Hindlimb muscle (tissue), 1 donor: ENCODE measurements at places on chromosomes 5 and 9. TPM values are rescaled to one million over a fixed set of nuclear protein-coding genes. Genes with fewer than 3 reads are reported as not detected.

Gene SLC6A18
- not detected for polyA plus RNA-seq

Gene VLDLR
- 23.2 TPM for polyA plus RNA-seq

Gene FGF10
- 4.9 TPM for polyA plus RNA-seq

Gene SIMC1
- 14.9 TPM for polyA plus RNA-seq

Gene STOML2
- polyA plus RNA-seq = 66.7 TPM

Gene CLIC3
- polyA plus RNA-seq = 0.54 TPM

Gene BSPRY
- polyA plus RNA-seq = 0.52 TPM

Gene MEGF10
- polyA plus RNA-seq = 43.1 TPM

Gene PAXX
- 23.9 TPM for polyA plus RNA-seq

Gene RNF183
- not detected for polyA plus RNA-seq

Gene SLCO6A1
- 0.40 TPM for polyA plus RNA-seq

DNA sequence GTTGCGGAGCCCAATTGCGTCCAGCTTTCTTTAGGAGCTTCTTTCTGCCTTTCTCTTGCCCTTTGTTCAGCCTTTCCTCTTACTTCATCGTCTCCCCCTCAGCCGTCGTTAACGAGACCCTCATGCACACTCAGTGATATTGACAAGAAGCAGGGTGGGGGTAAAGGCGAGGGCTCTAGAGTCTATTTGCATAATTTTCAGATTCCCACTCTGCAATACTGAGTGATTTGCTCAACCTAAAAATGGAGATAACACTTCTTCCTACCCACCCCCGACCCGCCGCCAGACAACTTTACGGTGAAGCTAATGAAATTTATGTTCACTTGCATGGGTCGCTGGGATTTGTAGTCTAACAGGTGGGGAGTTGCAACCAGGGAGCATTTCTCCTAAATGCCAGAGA is 1.3 kb upstream of the TBC1D2 start:
- no peak for DNase-seq

- DNase-seq = no peak
Observed at GRCh38 chr9:13215791-13216554, 63.5 kb downstream of the MPDZ start.

GRCh38 chr9:34242830-34243229 is 64.0 kb downstream of the UBAP1 start:
- DNase-seq = no peak

DNA sequence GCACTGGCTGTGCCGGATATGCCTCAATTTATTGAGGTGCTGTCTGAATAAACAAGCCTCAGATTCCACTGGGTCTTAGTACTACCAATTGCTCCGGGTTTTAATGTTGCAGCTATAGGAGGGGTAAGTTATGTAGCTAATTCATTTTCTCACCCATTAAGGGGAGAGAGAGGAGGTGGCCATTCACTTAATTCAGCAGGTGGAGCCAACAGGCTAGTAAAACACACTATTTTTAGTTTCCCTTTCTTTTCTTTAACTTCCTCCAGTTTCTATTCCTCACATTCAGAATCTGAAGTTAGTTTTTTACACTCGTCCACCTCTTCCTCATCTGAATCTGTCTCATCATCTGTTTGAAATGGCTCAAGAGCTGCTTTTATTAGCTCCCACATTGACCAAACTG is 105.6 kb upstream of the CDH10 start:
- DNase-seq = no peak

GRCh38 chr5:91830361-91830953 is 447.3 kb upstream of the ARRDC3 start:
- DNase-seq = no peak

GRCh38 chr5:119613937-119614336 is 15.4 kb upstream of the FAM170A start:
- no peak for DNase-seq

DNA sequence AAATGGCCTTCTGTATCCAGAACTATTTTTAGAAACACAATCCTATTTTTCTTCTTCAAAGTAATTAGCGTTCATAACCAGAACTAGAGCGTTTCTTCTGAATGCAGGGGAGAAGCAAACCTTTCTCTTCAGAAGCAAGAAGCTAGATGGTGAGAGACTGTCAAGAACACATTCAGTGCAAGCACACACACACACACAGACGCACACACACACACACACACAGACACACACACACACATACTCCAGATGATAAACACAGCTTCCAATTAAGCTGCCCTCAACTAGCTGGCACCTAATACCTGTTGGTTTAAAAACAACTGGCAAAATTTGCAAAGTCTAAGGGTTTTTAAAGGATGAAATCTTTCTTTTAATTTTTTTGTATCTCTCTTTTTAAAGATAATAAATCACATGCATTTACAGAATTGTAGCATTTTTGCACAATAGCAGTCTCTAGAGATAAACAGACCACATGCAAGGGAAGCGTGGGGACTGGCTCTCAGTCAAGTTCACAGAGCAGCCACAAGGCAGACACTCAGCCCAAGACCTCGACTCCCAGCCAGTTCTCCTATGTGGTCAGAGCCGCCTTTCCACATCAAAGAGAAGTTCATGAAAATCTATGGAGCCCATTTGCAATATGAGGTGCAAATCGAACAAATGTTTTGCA is 138.5 kb downstream of the TTLL11 start:
- peak; percentile 17 for DNase-seq

GRCh38 chr5:133509742-133510079 is 102.6 kb downstream of the FSTL4 start:
- no peak for DNase-seq

GRCh38 chr5:115231598-115231997 is 31.1 kb downstream of the PGGT1B start:
- DNase-seq = no peak

GRCh38 chr5:42490831-42491230 is 67.6 kb downstream of the GHR start:
- DNase-seq = peak; percentile 32

GRCh38 chr5:121199216-121199999 is 652.3 kb upstream of the FTMT start:
- no peak for DNase-seq

- DNase-seq = no peak
Observed at GRCh38 chr5:125152044-125152443, 405.6 kb upstream of the ZNF608 start.

DNA sequence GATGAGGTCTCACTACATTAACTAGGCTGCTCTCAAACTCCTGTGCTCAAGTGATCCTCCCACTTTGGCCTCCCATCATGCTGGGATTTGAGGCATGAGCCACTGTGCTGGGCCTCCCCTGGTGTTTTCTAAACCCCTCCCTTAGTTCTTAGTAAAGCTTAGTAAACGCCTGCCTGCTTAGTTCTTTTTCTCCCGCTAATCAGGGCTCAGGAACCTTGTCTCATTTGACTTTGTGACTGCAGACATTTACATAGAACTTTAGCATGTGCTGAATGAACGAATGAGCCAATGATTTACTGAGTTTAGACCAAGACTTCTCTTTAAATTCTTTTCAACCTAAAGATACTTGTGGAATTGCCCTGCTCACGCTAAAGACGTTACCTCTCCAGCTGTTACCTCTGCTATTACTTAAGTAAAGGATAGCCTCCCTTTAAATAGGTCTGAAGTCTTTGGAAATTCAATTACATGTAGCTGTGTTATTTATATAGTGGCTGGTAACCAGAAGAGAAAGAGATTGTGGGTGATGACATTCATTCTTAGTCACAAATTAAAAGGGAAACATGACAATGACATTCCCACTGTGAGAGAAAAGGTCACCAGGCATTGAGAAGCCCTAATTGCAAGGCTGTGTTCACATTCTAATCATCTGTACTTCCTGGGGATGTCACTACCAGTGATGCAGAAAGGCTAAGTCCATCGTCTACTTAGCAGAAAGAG is 18.6 kb upstream of the SUSD1 start:
- no peak for DNase-seq

GRCh38 chr9:93467062-93467416 is 13.7 kb upstream of the FAM120AOS start:
- DNase-seq = no peak

DNA sequence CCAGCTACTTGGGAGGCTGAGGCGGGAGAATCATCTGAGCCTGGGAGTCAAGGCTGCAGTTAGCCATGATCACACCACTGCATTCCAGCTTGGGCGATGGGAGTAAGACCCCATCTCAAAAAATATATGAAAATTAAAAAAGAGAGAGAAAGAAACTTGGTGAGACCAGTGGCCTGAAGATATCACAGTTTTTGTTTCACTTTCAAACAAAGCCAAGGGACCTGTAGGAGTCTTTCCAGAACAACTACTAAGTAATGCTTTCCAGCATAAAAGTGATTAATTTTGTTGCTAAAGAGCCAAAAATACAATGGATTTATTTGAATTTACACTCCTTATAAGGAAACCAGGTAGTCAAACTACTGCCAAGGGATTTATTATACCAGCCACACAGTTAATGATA is 23.5 kb downstream of the GKAP1 start:
- no peak for DNase-seq

DNA sequence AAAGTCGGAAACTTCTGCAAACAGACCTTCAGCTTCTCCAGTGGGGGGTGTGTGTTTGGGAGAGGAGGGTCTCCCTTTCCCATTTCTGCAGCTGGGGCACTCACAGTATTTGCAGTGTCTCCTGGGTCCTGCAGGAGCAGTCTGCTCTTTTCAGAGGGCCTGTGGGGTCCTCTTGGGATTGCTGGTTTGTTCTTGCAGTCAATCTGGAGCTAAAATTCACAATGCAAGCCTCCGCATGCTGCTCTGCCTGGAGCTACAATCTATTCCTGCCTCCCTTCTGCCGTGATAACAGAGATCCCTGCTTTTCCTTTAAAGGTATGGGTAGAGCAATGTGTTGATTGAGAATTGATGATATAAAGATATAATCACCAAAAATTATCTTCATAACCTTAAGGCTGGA is 43.2 kb downstream of the ZNF462 start:
- no peak for DNase-seq

DNA sequence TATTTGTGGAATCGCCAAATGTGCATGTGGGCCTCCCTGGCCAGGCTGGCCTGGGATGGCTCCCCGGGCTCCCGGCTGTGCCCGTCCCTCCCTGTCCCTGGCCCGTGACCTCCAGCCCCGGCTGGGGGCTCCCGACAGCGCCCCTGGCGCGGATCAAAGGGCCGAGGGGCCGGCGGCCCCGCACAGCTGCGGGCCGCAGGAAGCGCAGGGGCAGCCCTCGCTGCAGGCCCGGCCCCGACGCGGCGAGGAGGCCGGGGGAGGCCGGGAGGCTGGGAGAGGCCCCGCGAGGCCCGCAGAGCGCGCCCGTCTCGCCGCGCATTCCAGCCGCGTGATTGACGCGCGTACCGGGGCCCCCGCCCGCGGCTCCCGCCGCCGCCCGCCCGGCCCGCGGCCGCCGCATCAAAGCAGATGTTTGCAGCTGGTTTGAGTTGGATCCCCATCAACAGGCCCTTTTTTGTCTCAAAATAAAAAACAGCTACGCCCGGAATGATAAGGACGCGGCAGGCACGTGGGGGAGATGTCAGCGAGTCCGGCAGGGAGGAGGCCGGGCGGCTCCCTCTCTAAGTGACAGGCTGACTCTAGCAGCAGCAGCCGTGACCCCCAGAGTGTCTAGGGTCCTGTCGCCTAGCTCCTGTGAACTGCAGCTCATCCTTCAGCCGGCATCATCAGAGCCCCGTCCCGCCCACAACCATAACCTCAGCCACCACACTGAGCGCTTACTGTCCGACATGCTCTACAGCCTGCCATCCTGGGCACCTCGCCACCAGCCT is 69.4 kb downstream of the LMX1B start:
- no peak for DNase-seq

GRCh38 chr5:10133830-10134229 is 115.9 kb downstream of the ATPSCKMT start:
- no peak for DNase-seq

GRCh38 chr5:103211576-103212561 is 46.7 kb upstream of the MACIR start:
- no peak for DNase-seq

DNA sequence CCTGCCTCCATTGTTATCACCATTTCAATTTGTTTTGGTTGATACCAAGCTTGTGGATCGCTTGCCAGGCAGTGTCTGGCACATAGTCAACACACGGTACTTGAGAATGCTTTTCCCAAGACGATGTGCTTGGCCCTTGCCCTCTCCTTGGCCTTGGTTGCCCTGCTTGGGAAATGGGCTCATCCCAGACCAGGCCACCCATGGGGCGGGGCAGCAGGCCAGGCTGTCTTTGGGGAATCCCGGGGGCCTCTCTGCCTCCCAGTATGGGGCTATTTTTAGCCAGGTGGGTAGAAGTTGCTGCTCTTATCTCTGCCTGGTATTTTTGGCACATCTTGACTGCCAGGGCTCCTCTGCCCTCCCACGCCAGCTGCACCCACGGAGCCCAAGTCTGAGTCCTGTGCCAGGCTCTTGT is 49.9 kb downstream of the LMX1B start:
- DNase-seq = no peak

- DNase-seq = no peak
Observed at GRCh38 chr5:89097103-89097502, 214.1 kb upstream of the MEF2C start.

DNA sequence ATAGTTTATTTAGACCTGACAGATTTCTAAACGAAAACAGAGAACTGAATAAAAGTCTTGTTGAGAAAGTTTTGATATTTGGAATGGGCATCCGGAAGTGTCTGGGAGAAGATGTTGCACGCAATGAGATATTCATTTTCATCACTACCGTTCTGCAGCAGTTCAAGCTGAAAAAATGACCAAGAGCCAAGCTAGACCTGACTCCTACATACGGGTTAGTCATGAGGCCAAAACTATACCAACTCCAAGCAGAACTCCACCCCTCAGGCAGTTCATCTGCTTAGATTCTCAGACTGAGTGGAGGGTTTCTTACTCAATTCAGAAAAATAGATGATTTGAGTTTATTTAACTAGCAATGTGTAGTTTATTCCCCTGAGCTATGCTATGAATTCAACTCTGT is 95.4 kb upstream of the ANXA1 start:
- no peak for DNase-seq
